ENCODE measurements at places on chromosomes 7 and 10. TPM values are rescaled to one million over a fixed set of nuclear protein-coding genes. Genes with fewer than 3 reads are reported as not detected.

PLXDC2 gene
- total RNA-seq, result 0.53 TPM

OGA gene
- 113 TPM for total RNA-seq

ITIH2 gene
- total RNA-seq, result not detected

ANKMY2 gene
- total RNA-seq, result 9.8 TPM

HOXA1 gene
- 1.5 TPM for total RNA-seq

Data from endothelial cell of umbilical vein (primary cell).